NCI-H524 treated with DMSO at 0.1 percent for 48 hours (cell line): ENCODE measurements at places on chromosomes 3 and 15.
A peak's percentile ranks its signal among the peaks of the same experiment; 100 is the strongest.

- no peak for DNase-seq
Observed at GRCh38 chr3:170599091-170599490, 13.2 kb upstream of the SLC7A14 start.

DNA sequence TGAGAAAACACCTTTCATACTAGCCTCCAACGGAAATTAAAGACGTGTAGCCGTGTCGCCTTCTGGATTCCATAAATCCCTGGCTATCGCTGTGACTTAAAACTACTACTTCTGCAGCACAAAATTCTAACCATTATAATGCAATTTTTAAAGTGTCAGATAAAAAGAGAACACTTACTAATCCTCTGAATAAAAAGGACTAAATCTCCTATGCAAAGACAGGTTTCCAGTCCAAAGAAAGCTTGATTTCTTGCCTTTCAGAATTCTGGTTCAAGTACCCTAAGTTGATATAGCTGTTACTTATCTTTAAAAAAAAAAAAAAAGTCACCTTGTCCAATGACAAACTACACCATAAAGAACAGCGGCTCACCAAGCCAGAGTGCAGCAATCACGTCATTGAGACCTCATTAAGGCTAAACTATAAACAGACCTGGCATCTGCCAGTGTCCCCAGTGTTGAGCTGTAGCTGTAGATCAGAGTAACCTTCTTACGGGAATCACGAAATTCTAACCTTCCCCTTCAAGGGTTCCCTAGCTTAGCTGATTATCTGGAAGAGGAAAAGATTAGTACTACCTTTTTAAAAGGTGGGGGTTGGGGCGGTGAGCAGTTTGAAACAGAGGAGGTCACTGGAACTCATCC, 2.2 kb downstream of the ABCC5 start:
- peak; percentile 98 for DNase-seq

GRCh38 chr15:41965441-41966413, 6.6 kb downstream of the EHD4 start:
- peak; percentile 98 for DNase-seq

- DNase-seq: no peak
Observed at GRCh38 chr15:75112848-75113492, 88.7 kb upstream of the C15orf39 start.

- DNase-seq: no peak
Observed at GRCh38 chr3:70861234-70861633, 548.8 kb upstream of the MDFIC2 start.

DNA sequence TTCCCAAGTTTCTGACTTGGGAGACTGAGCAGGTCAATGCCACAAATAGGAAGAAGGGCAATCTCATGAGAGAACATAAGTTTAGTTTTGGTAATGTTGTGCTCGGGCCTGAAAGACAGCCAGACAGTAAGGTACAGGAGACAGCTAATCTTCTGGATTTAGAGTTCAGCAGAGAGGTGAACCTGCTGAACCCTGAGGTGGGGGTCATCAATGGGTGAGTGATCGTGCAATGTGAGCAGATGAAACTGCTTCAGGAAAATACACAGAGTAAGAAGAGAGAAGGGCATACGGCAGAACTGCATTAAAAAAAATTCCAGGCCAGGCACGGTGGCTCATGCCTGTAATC, 23.3 kb downstream of the RUBCN start:
- DNase-seq: no peak

GRCh38 chr3:88921986-88922385, 185.4 kb upstream of the EPHA3 start:
- DNase-seq: peak; percentile 79

GRCh38 chr15:85800478-85801123, 5.9 kb upstream of the KLHL25 start:
- peak; percentile 73 for DNase-seq

DNA sequence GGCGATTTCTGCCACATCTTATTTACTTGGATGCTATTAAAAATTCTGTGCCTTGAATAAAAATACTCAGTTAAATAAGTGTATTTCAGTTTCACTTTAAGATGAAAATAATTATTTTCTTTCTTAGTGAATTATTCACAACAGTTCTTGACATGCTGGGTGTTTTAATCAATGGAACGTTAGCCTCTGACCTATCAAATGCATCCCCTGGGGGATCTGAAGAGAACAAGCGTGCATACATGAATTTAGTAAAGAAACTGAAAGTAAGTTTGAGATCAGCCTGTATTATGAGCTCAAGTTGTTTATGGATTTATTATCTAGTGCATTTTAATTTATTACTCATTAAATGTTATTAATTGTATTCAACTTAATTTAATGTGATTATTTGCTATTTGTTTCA, 597 bp downstream of the P2RY12 start:
- no peak for DNase-seq

GRCh38 chr3:104510131-104510849, 856.4 kb upstream of the ALCAM start:
- DNase-seq: no peak

DNA sequence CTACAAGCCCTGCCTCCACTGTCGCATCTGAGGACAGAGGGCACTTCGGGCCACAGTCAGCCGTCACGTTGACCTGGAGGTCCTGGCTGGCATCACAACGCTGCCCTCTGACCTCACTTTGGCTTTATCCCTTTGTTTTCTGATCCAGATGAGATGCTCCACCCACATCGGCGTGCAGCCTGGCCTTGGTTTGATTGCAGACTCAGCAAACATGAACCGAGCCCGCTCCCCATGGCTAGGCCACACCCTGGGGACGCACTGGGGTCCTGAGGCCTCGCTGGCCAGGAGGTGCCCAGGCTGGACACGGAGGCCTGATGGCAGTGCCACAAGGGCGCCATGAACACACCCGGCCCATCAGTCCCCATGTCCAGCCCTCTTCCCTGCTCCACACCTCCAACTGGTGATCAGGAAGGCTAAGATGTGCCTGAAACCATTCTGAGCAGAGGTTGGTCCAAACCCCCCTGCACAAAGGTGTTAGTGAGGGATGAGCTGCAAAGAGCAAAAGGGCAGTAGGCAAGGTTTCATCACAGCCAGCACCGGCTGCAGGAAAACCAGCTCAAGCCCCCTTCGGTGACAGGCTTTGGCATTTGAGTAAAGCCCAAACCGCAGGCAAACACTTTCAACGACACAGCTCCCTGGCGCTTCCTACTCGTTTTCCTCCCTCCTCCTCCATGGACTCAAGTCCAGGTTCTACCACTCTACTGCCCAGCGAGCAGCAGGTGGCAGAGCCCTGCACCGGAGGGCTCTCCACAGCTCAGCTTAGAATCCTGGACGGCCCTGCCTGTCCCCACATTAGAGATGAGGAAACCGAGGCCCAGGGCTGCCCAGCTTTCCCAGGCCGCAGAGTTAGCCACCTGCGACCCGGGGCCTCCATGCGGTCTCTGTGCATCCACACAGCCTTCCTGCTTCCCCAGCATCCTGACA, 165.8 kb downstream of the NUP210 start:
- no peak for DNase-seq

DNA sequence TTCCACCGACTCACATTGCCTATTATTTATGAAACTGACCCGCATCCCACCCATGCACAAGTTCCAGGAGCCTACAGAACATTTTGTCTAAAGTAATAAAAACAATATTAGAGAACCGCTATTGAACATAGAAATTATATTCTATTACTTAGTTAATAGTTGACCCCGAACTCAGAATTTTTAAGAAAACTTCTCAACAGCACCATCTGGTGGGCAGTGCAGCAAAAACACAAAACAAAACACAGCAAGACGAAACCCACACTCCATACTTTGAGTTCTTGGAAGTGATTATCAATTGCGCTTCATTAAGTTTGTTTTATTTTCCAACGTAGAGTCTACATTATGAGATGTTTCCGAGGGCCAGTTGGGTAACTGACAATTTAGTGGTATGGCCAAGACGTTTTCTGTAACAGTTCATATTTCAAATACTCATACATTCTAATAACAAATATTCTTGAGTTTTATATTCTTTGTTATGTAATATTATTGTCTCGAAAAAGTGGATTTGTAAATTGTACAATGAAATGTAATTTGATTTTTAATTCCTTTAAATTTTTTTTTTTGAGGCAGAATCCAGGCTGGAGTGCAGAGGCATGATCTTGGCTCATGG, 24.0 kb upstream of the C3orf70 start:
- DNase-seq: peak; percentile 13

GRCh38 chr3:125434582-125435011, 59.5 kb upstream of the ZNF148 start:
- DNase-seq: no peak

DNA sequence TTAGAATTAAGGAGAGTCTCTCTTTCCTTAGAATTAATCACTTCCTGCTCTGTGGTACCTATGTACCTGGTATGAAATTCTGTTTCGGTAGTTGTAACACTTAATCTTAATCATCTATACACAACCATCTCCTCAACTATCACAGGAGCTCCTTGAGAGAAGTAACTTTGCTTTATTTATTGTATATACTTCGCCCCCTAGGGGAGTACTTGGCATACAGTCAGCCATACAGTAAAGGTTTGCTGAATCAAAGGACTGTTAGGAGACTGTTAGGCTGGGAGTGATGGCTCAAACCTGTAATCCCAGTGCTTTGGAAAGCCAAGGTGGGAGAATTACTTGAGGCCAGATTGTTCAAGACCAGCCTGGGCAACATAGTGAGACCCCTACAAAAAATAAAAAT, 44.7 kb downstream of the RORA start:
- DNase-seq: no peak
